Caudate nucleus (tissue), 63 donors: ENCODE measurements at places on chromosomes 7 and 10.

GRCh38 chr10:132515811-132516726 lies 21.5 kb upstream of the INPP5A start:
- DNase-seq, result no peak

GRCh38 chr10:102342458-102342857 lies 53.0 kb upstream of the NFKB2 start:
- DNase-seq, result no peak

GRCh38 chr7:114786455-114786854 lies 135.4 kb upstream of the MDFIC start:
- no peak for DNase-seq

- no peak for DNase-seq
Observed at GRCh38 chr10:85916994-85917573, 449.5 kb downstream of the GRID1 start.

- no peak for DNase-seq
Observed at GRCh38 chr7:102216573-102217314, 69.9 kb upstream of the SH2B2 start.

- no peak for DNase-seq
Observed at GRCh38 chr7:141992156-141992555, 3.5 kb upstream of the MGAM start.
